ENCODE measurements at places on chromosomes 1 and 21. TPM values are rescaled to one million over a fixed set of nuclear protein-coding genes. Genes with fewer than 3 reads are reported as not detected.

The AKNAD1 gene
- total RNA-seq: 0.64 TPM

The CENPF gene
- 33.1 TPM for total RNA-seq

DNA sequence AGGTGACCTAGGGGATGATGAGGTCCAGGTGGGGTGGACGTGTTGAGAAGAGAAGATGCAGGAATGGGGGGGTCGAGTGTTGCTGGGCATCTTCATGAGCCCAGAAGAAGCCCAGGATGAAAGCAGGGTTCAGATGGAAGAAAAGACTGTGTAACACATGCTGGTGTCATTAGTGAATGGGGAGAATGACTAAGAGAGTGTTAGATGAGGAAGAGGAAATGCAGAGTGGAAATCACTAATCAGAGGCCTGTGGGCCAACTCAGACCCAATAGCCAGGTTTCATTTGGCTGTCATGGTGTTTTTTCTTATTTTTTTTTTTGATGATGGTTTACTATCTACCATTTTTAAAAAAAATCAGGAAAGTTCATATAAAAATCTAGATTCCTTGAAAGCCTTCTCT is 180.8 kb upstream of the CAMK1G start:
- no peak for DNase-seq

DNA sequence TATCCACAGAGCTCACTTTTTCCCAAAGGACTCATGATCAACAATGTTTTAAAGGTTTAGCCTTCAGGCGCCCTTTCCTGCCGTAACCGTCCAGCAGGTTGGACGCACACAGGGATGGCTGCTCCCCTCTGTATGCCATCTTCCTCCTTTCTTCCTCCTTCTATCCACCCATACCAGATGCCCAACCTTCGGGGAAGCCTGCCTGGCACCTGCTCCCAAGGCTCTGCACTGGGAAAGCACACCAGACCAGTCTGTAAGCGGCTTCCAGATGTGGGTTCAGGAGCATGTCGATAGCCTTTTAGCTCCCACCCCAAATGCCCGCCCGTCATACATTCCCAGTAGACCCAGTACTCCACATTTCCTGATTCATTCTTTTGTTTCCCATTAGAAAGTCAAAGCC is 52.9 kb downstream of the STUM start:
- no peak for DNase-seq

DNA sequence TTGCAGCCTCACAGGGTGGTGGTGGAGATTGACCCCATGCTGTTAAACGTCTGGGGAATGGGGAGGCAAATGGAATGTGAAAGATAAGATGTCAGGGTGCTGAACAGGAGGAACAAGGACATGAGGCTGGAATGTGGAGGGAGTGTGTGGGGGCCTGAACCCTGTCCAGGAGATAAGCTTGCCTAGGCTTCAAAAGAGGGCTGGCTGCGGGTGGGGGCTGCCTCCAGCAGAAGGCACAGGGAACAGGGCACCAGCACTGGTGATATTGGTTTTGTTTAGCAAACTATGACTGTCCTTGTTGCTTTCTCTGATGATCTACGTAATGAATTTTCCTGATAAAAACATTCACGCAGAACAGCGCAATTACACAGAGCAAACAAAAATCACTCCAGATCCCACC is 52.4 kb upstream of the LRP8 start:
- no peak for DNase-seq

DNA sequence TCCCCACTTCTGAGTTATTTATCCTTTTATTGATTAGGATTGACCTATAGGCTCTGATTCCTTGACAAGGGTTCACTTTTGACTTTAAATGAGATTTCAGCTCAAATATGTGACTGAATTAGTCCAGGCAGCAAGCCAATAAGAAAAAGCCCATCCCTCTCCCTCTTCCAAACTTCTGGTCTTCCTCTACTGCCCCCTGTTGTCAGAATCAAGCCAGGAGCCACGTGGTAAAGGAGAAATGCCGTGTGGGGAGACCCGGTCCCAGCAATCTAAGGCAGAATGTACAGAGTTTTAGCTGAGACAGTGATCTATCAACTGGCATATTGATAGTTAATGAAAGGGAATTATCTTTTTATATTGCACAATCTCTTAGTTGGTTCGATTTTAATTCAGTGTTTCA is 5.2 kb downstream of the ADAMTS5 start:
- DNase-seq: no peak

GRCh38 chr1:91736715-91737615 is 149.0 kb downstream of the TGFBR3 start:
- DNase-seq: no peak
